Stimulated activated CD4-positive, alpha-beta T cell treated with anti-CD3 and anti-CD28 coated beads, Interleukin-1b, Interleukin-23, amount 100 ng/mL, for 4 hours (primary cell): ENCODE measurements at places on chromosomes 7 and 10.

DNA sequence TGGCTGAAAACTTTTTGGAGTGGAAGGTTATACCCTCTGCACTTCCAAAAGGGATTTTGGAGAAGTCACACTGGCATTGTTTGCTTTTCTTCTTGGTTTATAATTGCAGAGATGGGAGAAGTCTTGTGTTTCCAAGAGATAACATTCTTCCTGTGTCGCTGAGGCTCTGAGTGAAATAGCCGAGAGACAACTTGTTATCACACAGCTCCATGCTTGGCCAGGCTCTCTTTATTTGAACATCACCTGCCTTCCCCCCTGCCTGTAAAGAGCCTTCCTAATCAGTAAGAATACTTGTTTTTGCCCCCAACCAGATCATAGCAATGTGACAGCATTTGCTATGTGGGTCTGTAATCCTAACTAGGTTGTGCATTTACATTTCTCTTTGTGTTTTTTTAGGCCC, 270.7 kb downstream of the GALNT17 start:
- no peak for DNase-seq

DNA sequence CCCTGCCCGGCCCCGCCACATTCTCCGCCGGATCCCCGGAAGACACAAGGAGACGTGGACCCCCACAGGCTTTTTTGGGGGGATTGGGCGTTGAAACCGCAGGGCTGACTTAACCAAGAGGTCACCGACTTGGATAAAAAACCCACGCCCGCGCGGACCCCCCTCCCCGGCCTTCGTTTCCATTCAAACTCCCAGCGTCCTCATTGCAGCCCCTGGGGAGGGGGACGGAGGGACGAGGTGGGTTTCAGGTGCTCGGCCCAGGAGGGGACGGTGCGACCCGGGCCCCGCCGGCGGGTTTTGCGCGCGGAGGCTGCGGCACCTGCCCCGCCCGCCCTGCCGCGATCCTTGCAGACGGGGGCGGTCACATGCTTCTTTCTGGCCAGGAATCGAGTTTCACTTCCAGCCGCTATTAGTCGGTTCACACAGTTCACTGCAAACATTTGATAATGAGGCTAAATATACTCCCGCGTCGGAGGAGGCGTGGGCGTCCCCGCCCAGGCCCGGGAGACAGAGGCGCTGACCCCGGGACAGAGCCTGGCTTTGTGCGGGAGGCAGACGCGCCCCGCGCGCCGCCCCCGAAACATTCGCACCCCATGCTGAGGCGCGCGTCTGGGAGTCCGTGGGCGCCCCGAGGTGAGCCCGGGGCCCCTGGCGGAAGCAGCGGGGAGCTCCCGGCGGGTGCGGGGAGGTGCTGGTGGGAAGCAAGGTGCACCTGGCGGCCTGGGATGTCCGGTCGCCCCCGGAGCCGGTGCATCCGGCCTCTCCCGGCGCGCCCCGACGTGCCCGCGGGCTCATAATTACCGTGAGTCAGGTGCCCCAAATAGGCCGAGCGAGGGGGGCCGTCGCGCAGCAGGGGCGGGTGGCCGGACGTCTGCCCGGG, 2.7 kb upstream of the PDGFA start:
- no peak for DNase-seq

DNA sequence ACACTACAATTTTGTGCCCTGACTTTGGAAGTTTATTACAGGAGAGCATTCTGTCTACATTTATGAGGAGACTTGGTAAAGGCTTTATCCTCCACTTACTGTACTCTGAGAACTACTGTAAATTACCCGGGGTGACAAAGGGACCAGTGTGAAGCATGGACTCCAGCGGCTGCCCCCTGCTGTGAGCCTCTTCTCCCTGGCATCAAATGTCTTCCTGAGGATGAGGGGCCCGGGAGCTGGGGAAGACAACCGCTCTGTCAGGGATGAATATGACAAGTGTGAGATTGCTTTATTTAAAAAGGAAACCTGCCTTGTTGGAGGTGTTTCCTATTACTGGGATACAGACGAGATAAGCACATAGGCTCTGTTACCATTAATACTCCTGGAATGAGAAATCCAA, 714.8 kb downstream of the CCSER2 start:
- no peak for DNase-seq

DNA sequence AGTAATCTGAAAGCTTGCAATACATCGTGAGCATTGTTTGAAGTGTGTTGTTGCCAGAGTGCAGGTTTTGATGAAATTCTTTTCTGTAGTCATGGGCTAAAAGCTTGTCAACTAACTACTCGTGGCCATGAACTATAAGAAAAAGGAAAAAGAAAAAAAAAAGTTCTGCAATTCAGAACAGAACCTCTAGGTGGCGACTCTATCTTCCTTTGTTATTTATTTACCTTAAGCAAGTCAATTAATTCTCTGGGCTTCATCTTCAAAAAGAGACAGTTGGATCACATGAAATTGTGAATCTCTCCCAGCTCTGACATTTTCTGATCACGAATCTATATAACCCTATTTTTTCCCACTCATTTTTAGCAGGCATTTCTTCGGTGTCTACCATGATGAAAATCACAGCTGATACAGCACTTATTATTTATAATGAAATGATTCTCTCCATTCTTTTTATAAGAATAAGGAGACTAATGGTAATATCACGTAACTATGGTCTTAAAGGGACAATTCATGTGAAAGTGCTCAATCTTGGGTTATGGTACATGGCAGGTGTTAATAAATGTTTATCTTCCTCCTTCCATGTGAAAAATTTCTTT, 18.8 kb downstream of the TMEM196 start:
- DNase-seq: no peak

DNA sequence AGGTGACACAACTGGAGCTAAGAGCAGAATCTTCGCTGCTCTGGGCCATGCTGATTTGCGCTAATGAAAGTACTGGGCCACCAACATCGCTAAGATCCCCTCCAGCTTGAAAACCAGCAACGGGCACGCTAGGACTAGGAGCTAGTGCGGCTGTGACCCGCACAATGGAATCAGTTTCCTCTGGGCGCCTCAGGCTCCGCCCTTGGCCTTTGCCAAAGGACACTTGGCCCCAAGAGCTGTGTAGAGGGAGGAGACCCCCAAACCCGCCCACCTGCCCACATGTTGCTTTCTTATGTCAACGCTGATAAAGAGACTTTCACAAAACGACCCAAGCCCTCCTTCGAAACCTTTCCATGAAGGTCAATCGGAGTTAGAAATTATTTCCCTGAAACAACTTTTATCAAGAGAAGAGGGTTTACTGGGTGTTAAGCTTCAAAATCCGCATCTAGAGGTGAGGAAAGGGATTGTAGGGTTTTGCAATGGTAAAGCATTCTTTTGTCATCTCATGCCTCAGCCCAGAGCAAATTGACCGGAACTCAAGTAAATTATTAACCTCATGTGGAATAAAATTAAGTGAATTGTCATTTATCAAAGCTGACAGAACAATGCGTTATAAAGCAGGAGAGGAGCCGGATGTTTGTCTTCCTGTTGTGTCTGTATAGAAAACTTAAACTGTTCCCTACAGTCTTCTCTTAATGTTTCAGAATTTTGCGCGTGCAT, 9.4 kb downstream of the ABCB5 start:
- no peak for DNase-seq

DNA sequence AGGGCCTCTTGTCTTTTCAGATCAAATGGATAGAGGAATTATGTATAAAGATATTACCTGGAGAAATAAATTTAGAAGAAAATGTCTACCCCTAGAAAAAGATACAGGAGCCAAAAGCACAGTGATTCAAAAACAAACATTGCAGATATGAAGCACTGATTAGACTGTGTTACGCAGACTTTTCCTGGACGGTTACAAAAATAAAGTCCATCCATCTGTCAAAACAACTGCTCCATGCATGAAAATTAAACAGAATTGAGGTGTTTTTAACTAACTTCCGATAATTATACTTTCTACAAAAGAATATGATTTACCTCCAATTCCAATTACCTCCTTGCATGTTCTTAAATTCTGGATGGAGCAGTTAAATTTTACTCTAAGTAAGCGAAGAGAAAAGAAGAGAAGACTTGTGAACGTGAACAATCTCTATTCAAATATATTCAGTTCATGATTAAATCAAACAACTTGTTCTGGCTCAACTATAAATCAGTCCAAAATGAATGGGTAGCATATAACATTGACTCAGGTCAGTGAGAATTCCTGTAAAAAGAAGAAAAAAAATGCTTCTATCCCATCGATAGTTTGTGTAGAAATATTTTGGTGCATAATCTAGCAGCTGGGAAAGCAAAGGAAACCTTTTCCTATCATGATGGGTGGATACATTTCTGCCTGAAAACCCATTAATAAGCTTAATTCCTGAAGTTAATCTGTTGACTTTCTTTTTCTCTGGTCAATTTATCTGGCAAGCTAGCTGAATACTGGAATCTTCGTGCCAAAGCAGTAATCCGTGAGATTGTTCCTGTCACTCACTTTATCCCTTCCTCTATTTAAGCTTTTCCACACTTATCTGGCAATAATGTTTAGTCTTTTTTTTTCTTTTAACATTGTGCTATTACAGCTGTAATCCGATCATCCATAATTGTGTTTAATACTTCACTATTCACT, 80.4 kb downstream of the SEMA3A start:
- no peak for DNase-seq

DNA sequence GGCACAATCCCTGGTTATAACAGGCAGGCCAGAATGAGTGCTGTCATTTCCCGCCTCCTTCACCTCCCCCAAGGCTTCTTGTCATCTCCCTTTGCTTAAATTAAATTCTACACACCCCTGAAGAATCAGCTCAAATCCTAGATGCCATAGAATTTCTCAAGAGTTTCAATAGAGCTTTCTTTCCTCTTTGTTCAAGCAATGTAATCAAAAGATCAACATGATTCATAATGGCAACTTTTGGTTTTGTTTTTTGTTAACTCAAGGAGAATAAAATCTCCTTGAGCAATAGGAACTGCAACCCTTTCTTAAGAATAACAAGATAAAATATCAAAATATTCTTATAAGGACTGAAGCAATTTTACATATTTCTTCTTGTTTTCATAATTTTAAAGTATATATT, 180.8 kb upstream of the CDK1 start:
- DNase-seq: no peak

GRCh38 chr10:33875924-33876583, 541.6 kb upstream of the NRP1 start:
- DNase-seq: no peak

DNA sequence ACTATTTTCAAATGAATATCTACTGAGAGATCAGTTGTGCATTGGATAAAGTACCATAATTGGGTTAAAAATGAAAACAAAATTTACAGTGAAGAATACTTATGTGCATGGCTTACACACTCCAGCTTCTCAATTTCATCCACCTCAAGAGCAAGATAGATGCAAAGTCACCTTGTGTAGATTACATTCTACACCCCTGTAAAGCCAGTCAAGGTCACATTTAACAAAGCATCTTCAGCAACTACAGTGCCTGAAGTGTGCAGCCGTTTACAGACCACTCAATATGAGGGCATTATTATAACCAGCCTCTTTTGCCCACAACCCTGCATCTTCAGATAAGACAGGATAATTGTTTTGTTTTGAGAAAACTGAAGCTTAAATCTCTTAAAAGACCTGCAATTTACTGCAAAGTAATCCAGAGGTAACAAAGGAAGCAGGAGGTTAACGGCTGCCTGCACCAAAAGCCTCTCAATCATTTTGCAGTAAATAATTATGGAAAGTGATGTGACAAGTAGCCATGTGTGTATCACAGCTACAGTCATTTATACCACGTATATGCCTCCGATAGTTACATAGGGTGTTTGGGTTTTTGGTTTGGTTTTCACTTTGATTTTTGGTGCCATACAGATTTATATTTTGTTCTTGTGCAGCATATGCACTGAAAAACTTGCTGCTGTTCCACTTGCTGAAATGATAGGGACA, 4.9 kb downstream of the PURB start:
- DNase-seq: no peak

DNA sequence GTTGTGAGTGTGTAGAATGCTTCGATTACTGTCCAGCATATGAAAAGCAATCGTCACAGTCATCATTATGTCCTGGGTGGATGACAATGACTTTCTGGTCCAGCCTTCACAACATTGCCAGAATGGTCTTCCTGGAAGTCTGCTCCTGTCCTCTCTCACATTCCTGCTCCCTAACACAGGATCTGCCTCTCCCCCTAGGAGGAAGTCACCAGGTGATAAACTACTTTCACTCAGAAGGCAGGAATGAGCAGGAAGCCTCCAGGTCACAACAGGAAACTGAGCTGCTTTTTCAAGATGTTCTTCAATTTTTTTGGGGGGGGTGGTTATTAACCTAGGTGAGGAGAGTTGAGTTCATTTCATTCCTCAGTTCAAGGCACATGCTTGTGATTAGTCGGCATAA, 13.6 kb upstream of the GPNMB start:
- DNase-seq: no peak

DNA sequence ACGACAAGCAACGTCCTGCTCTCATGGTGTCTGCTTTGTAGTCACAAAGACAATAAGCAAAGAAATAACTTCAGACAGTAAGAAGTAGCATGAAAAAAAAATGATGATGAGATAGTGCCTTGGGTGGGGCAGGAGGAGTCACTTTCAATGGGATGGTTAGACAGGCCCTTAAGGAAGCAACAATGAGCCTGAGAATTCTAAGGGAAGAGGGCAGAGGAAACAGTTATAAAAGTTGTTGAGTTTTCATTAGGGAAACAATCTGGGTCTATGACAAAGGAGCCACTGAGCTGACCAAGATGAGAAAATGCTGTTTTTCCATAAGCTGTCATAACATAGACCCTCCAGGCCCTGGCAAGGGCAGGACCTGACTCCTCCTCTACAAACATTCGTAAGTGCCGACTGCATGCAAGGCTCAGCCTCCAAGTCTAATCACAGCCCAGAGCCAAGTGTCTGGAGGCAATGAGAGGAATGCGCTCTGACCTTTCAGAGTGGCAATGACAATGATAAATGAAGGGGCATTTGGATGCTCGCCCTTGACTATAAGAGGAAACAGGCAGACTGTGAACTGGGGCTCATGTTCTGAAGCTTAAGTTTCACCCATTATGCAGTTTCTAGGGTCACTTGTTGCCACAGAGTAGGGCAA, 43.7 kb downstream of the PPP1R3C start:
- no peak for DNase-seq

- DNase-seq: no peak
Measured at GRCh38 chr10:116133634-116134033, 139.4 kb downstream of the GFRA1 start.

- no peak for DNase-seq
Measured at GRCh38 chr10:112502536-112502935, 55.5 kb downstream of the VTI1A start.

DNA sequence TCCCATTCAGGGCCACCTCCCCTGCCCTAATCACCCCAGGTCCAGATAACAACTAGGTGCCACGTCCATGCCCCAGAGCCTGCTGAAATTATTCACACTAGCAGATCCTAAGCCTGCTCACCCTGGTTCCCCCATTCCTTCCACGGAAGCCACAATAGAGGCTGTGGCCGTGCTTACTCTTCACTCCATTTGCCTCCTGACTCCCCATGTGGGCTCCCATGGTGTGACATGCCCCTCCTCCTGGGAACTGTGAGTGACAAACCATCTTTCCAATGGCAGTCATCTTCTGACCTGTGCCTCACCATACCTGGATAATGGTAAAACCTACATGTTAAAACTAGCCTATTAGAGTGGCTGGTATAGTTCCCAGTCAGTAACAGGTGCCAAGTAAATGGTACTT, 216.2 kb upstream of the PRKCQ start:
- no peak for DNase-seq

GRCh38 chr7:18639711-18640110, 144.2 kb downstream of the HDAC9 start:
- DNase-seq: no peak

- no peak for DNase-seq
Measured at GRCh38 chr10:30493609-30494530, 59.9 kb downstream of the MAP3K8 start.

- no peak for DNase-seq
Measured at GRCh38 chr7:50699143-50699542, 83.6 kb downstream of the GRB10 start.
